ENCODE measurements at places on chromosomes 5 and 9. TPM values are rescaled to one million over a fixed set of nuclear protein-coding genes. Genes with fewer than 3 reads are reported as not detected.

- DNase-seq = no peak
Measured at GRCh38 chr5:150596313-150596712, 44.1 kb upstream of the SYNPO start.

DNA sequence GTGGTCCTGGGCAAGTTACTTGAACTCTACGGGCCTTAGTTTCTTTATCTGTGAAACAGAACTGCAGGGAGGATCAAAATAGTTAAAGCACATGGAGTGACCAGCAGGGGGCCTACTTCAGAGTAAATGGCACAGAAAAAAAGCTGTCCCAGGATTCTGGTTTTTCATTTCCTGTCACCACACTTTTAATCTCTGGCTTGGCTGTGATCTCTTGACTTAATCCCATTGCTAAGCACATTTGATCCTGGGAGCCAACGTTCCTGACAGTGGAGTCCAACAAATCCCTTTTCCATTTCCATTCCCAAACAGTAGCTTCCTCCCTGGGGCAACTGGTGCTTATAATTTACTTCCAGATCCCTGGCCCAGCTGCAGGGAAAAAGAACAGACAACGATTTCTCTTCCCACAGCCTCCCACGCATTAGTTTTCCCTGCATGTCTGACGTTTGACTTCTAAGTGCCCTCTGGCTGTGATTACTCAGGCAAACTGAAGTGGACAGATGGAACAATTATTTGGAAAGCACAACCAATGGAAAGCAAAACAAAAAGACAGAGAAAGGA is 136.5 kb upstream of the STK32A start:
- peak; percentile 31 for DNase-seq

GRCh38 chr9:71669284-71669995 is 98.9 kb downstream of the CEMIP2 start:
- no peak for DNase-seq

GRCh38 chr5:124021066-124021641 is 509.2 kb downstream of the CSNK1G3 start:
- no peak for DNase-seq

GRCh38 chr5:141638771-141639170 is 2.0 kb downstream of the RELL2 start:
- no peak for DNase-seq

GRCh38 chr5:156008844-156009243 is 318.1 kb upstream of the SGCD start:
- no peak for DNase-seq

DNA sequence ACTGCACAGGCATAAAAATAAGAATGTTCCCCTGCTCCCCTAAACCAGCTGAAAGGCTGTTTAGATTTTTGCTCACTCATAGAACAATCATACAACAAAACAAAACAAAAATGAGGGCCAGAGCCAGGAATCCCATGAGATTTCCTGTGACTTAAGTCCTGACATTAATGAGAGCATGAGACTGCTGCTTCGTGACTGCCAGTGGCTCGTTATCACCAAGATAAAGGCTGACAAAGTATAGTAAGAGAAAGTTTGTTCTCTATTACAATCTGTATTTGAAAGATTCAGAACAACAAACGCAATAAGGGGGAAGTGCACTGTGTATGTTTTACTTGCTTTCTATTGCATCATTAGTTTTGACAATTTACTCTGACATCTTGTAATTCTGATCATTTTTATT is 837.1 kb upstream of the C9orf72 start:
- no peak for DNase-seq

DNA sequence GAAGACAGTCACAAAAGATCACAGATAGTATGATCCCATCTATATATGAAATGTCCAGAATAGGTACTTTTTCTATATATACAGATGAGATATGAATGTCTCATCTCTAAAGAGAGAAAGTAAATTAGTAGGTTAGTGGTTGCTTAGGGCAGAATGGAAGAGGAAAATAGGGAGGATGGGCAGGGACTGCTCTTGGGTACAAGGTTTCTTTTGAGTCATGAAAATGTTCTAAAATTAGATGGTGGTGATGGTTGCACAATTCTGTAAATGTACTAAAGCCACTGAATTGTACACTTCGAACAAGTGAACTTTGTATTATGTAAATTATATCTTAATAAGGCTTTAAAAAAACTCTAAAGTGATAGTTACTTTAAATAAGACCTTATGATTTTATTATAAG is 59.6 kb upstream of the GRAMD2B start:
- no peak for DNase-seq

DNA sequence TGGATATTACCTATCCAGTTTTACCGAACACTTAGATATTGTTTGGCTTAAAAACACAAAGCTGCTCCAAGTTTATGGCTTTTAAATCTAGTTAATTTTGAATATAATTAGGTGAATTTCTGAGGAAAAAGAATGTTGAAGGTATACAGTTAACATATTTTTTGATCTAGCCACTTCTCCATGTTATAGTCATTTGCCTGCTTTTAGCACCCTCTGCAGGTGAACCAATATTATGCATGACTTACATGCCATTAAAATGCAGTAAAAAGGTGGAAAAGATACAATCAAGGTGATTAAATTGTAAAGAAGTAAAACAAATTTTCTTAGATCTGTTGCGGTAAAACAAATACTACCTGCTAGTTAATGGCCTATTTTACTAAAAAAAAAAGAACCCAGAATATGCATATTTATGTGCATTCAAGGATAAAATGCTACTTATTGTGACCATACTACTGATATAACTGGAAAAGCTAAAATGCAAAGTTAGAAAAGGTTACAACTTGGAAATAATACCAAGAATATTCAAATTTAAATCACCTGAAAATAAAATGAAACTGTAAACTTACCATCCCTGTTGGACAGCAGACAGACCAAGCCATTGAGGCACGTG is 132.1 kb downstream of the AP3B1 start:
- DNase-seq = no peak

GRCh38 chr9:97332993-97333392 is 25.5 kb downstream of the CCDC180 start:
- DNase-seq = no peak

DNA sequence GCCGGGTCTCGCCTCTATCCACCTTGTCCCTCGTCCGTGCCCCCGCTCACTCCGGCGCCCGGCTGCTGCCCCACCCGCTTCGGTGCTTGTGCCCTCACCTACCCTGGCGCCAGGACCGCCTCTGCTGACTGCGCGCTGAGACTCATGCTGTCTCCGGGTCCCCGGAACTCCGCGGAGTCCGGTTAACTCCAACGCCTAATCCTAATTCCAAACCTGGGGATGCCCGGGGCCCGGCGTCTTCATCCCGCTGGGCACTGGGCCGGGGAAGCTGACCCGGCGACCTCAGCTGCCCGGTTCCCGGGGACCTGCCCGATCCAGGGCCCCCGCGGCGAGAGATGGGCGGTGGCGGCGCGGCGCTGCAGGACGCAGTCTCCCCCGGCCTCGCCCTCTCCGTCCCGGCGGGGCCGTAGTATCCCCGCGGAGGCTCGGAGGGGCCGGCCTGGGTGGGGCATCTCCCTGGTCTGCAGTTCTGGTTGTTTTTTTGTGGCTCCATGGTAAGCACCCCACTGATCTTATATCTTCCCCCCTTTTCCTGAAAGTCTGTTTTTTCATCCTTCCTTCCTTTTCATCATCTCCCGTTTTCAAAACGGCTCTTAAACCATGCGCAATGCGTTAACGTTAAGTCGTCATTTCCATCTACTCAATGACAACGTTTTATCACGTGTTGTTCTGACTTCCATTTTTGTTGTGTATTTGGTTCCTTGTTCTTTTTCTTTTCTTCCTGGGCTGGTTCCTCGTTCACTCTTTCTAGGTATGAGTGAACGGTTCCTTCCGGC is 41.1 kb upstream of the PLEKHG4B start:
- no peak for DNase-seq

- DNase-seq = no peak
Measured at GRCh38 chr5:14135621-14136020, 7.5 kb upstream of the TRIO start.

- DNase-seq = peak; percentile 58
Measured at GRCh38 chr5:61678966-61679365, 346.9 kb downstream of the ZSWIM6 start.

DNA sequence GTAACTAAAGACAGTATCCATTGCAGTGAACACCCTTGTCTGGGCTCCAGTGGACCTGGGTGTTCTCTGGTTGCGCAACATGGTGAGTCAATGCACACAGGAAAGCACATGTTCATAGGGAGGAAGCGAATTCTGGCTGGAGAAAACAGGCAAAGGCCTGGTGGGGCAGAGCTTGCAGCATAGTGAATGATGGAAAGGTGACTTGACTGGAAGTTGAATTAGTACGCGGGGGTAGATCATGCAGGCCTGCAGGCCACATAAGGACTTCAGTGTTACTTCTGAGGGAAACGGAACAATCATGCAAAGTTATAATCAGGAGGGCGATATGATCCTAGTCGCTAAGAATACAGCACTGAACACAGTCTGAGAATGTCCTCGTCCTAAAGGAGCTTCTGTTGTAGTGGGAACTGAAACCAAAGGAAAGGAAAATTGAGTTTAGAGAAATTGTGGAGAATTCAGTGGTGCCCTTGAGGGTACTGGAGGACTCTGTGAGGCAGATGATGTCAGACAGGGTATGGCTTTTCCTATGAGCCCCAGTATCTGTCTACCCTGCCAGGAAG is 71.9 kb upstream of the RANBP3L start:
- DNase-seq = peak; percentile 34

DNA sequence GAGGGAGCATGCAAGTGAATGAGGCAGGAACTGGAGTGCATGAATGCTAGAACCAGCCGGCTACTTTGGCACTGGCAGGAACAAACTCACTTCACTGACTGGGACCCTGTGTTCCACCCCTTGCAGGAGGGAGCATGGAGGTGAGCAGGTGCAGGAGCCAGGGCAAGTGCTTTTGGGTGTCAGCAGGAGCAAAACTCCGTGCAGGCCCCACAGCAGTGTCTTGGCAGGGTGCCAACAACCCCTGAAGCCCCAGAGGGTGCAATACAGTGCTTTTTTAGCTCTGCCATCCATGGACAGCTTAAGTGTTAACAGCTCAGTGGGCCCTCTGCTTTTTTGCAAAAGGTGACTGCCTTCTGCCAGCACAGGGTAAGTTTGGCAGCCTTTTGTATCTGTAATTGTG is 245.8 kb upstream of the PCSK5 start:
- no peak for DNase-seq

DNA sequence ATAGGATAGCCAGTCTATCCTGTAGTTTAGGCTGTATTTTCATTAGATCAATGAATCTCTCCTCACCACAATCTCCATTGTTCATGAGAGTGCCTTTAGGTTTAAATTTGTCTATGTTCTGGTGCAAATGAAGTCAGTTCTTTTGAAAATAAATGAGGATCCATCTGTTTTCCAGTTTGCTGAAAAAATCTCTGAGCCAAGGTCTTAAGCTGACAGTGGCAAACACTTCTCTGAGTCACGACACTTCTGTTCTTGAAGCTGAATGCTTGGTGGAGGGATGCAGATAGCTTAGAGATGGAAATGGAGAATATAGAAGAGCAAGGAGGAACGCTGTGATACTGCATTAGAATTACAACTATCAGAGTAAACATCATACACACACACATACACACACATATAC is 34.9 kb downstream of the DMRTA1 start:
- DNase-seq = no peak

DNA sequence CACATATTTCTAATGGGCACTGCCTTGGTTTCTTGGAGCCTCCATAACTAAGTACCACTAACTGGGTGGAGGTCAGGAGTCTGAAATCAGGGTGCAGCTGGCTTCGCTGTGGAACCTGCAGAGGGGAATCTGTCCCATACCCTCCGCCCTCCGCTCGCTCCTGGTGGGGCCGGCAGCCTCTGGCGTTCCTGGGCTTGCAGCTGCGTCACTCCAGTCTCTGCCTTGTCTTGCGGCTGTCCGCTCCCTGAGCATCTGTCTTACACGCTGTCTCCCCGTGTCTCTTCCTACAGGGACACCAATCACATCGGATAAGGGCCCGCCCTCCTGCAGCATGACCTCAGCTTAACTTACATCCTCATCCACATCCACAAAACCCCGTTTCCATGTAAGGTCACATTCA is 45.4 kb downstream of the NTNG2 start:
- no peak for DNase-seq

DNA sequence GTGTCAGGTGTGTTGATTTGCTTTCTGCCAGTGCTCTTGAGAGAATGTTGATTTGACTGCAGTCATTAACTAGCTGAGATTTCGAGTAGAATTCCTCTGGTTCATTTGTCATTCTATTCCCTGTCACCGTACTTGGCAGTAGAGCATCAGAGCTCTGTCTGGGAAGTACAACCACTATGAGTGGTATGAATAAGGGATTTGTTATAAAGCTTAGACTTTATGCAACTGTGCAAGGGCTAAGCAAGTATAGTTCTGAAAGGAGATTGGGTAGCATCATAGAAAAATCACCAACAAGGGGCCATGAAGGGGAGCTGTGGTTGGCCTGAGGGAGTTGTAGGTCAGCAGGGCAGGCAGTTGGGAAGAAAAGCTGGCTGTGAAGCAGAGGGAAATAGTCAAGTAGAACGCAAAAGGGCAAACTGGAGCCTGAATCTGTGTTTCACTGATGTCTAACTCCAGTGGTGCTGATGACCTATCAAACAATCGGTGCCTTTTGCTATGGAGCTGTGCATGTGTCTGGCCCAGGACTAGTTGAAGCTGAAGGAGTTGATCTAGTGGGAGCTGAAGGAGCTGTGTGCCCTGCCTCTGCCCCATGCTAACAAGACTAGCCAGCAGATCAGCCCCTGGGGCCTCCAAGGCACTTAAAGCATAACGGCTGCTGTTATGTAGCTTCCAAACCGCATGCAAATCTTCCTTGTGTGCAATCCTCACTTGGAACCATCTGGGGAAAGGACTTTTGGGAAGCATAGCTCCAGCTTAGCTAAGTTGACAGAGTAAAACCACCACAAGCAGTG is 110.0 kb downstream of the SLC28A3 start:
- DNase-seq = no peak

GRCh38 chr5:79743846-79744605 is 54.4 kb downstream of the CMYA5 start:
- DNase-seq = no peak

Gene CATSPER3
- 0.85 TPM for total RNA-seq

Gene SPAG8
- 0.82 TPM for total RNA-seq

Gene CA9
- 5.9 TPM for total RNA-seq

Gene MEIKIN
- total RNA-seq = not detected

Gene CDH9
- total RNA-seq = not detected

Gene SLC4A9
- total RNA-seq = 0.42 TPM

Gene PCDHGB6
- 1.0 TPM for total RNA-seq

Gene SPATA31D4
- total RNA-seq = not detected

Gene GABRA1
- total RNA-seq = not detected

Gene HNRNPA0
- total RNA-seq = 31.0 TPM

Gene RNF180
- total RNA-seq = 1.2 TPM

Gene IL33
- 16.4 TPM for total RNA-seq

Gene FAM153A
- total RNA-seq = 4.4 TPM

Gene OLFM1
- 8.9 TPM for total RNA-seq

All from colonic mucosa (tissue), 4 donors.